ENCODE measurements at places on chromosomes 5 and 9. TPM values are rescaled to one million over a fixed set of nuclear protein-coding genes. Genes with fewer than 3 reads are reported as not detected.

PCDHGB4 gene
- total RNA-seq, result 12.5 TPM

ALAD gene
- 68.2 TPM for total RNA-seq

CA9 gene
- 0.48 TPM for total RNA-seq

NTNG2 gene
- total RNA-seq, result 7.7 TPM

INSL6 gene
- total RNA-seq, result not detected

FOXI1 gene
- total RNA-seq, result not detected

CACFD1 gene
- total RNA-seq, result 15.0 TPM

Data from cardiac septum (tissue), 1 donor.